ENCODE measurements at places on chromosomes 7 and 10. TPM values are rescaled to one million over a fixed set of nuclear protein-coding genes. Genes with fewer than 3 reads are reported as not detected.
A peak's percentile ranks its signal among the peaks of the same experiment; 100 is the strongest.

The CCDC201 gene
- total RNA-seq = not detected

The ZNF212 gene
- 4.4 TPM for total RNA-seq

The CYP3A7 gene
- 37.8 TPM for total RNA-seq

The NUPR2 gene
- not detected for total RNA-seq

The MRC1 gene
- not detected for total RNA-seq

The SFTPA2 gene
- total RNA-seq = not detected

The RNF32 gene
- 2.8 TPM for total RNA-seq

- DNase-seq = peak; percentile 73
- H3K36me3 ChIP-seq = no peaks in the 10 kb centered on the region
- H3K4me1 ChIP-seq = peaks cover 17% of the 10 kb centered on the region
- no peak overlapping the region for H3K4me3 ChIP-seq
Measured at GRCh38 chr10:33381451-33382215, 47.2 kb upstream of the NRP1 start.

GRCh38 chr7:99767662-99768061 lies 16.3 kb downstream of the CYP3A4 start:
- H3K27me3 ChIP-seq = peaks cover 8% of the 10 kb centered on the region
- H3K4me3 ChIP-seq = no peak overlapping the region
- no peak for DNase-seq

GRCh38 chr7:81457852-81458522 lies 311.9 kb downstream of the HGF start:
- no peaks in the 10 kb centered on the region for H3K36me3 ChIP-seq
- no peak overlapping the region for H3K4me3 ChIP-seq
- H3K4me1 ChIP-seq = peaks cover 5% of the 10 kb centered on the region
- peak; percentile 52 for DNase-seq

GRCh38 chr7:142327628-142328405 lies 70.0 kb upstream of the PRSS58 start:
- no peak overlapping the region for H3K27ac ChIP-seq
- no peak for DNase-seq

GRCh38 chr10:35639728-35640401 lies 2.2 kb downstream of the FZD8 start:
- H3K4me1 ChIP-seq = peaks cover 12% of the 10 kb centered on the region
- no peaks in the 10 kb centered on the region for H3K27me3 ChIP-seq
- H3K4me3 ChIP-seq = peak overlapping the region; percentile 34

GRCh38 chr7:30564243-30564892 lies 30.3 kb upstream of the GARS1 start:
- DNase-seq = peak; percentile 85
- H3K36me3 ChIP-seq = peaks cover 2% of the 10 kb centered on the region
- no peaks in the 10 kb centered on the region for H3K27me3 ChIP-seq
- H3K4me1 ChIP-seq = peaks cover 11% of the 10 kb centered on the region

DNA sequence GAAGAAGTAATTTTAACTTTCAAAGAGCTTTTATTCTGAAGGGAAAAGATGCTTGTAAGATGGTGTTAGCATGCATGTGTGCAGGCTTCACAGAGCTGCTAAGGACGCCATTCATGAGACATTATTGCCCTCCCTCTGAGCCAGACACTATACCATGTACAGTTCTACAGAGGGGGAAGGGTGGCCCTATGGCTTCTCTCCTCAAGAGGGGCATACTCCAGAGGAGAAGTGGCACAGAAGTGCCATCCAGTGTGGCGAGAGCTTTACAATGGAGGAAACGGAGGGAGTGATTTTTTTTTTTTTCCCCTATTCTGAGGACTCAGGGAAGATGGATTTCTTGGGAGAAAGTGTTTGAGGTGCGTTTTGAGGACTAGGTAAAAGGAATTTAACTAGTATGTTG lies 119.5 kb downstream of the BICC1 start:
- no peaks in the 10 kb centered on the region for H3K27me3 ChIP-seq
- H3K4me3 ChIP-seq = no peak overlapping the region
- no peaks in the 10 kb centered on the region for H3K36me3 ChIP-seq
- H3K27ac ChIP-seq = no peak overlapping the region
- no peak for DNase-seq
- H3K4me1 ChIP-seq = no peaks in the 10 kb centered on the region

GRCh38 chr7:135745703-135746312 lies 2.8 kb downstream of the FAM180A start:
- DNase-seq = peak; percentile 97
- peak overlapping the region; percentile 86 for H3K4me3 ChIP-seq
- peaks cover 14% of the 10 kb centered on the region for H3K4me1 ChIP-seq
- H3K27ac ChIP-seq = peak overlapping the region; percentile 93
- peaks cover 3% of the 10 kb centered on the region for H3K36me3 ChIP-seq

- no peak overlapping the region for H3K4me3 ChIP-seq
- H3K36me3 ChIP-seq = no peaks in the 10 kb centered on the region
- no peaks in the 10 kb centered on the region for H3K27me3 ChIP-seq
Measured at GRCh38 chr7:46705386-46706255, 784.5 kb upstream of the IGFBP3 start.
